ENCODE measurements at places on chromosomes 6 and 20.
A peak's percentile ranks its signal among the peaks of the same experiment; 100 is the strongest.

DNA sequence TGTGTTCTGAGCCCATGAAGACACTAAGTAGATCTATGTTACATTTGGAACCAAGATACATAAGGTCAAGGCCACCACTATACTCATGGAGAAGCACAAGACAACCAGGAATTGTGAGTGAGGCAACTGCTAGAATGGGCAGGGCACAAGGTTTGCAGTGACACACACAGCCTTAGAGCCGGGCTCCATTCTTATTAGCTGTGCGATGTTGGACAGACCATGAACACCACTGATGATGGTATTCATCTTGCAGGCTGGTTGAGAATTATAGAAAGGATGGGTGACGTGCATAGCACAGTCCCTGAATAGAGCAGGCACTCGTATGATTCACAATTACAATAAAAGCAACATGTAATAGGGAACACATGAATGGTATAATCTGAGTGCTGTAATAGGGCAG lies 172.4 kb downstream of the GJA10 start:
- no peak overlapping the region for H3K27ac ChIP-seq
- no peaks in the 10 kb centered on the region for H3K36me3 ChIP-seq
- no peaks in the 10 kb centered on the region for H3K27me3 ChIP-seq
- H3K4me1 ChIP-seq: peaks cover 7% of the 10 kb centered on the region
- H3K4me3 ChIP-seq: no peak overlapping the region

DNA sequence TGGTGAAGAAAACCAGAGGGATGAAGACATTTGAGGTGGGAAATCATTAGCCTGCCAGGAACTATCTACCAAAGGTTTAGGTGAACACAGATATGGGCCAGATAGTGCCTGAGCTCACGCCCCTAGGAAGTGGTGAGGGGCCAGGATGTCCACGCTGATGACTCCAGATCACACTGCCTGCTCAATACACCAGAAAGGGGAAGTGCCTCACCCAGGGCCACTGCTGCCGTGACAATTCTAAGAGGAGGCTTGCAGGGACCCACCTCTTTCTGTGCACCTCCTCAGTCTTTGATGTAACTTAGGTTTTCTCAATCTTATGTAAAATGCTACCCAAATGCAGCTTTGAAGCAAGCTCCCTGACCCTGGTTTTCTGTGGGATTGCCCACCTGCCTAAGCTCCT lies 5.4 kb upstream of the RAB44 start:
- no peak for DNase-seq
- H3K27me3 ChIP-seq: no peaks in the 10 kb centered on the region
- H3K4me1 ChIP-seq: no peaks in the 10 kb centered on the region
- H3K4me3 ChIP-seq: no peak overlapping the region

GRCh38 chr20:64038565-64039292 lies 2.7 kb downstream of the C20orf204 start:
- H3K36me3 ChIP-seq: peaks cover 9% of the 10 kb centered on the region
- H3K4me1 ChIP-seq: peaks cover 33% of the 10 kb centered on the region
- DNase-seq: peak; percentile 52
- H3K4me3 ChIP-seq: peak overlapping the region; percentile 41
- peaks cover 19% of the 10 kb centered on the region for H3K27me3 ChIP-seq

DNA sequence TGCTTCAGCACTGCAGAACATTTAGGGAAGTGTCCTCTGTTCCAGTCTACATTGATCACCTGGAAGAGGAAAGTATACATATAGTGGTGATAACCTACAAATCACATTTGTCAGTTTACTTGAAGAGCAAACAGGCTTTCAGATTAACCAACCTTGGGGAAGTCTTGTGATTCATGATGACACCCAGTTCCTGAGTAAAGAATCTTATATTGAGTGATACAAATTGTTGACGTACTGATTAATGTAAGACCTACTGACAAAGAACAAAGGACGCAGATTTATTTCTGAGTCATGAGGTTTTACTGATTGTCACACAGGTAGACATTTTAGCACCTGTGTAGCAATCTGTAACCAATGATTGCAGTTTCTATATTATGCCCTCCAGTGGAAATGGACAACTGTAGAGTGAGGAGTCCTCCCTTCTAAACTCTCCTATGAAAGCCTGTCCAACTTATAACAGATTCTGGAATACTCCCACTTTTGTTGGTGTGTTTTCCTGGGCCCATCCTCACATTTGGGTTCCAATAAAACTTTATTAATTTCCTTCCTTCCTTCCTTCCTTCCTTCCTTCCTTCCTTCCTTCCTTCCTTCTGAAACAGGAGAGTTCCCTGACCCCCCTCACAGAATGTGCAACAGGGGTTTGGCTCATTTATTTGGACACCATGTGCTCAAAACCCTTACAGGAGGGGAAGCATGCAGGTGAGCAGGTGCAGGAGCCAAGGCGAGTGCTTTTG lies 113.5 kb downstream of the SLC35B3 start:
- no peak for DNase-seq
- no peaks in the 10 kb centered on the region for H3K36me3 ChIP-seq

- H3K27me3 ChIP-seq: peaks cover 2% of the 10 kb centered on the region
- H3K27ac ChIP-seq: no peak overlapping the region
- H3K4me3 ChIP-seq: no peak overlapping the region
- H3K4me1 ChIP-seq: no peaks in the 10 kb centered on the region
- DNase-seq: no peak
Observed at GRCh38 chr20:55269913-55270312, 735.4 kb downstream of the CBLN4 start.

GRCh38 chr6:43267619-43268354 lies 24.5 kb downstream of the TTBK1 start:
- H3K4me3 ChIP-seq: no peak overlapping the region
- DNase-seq: no peak
- no peaks in the 10 kb centered on the region for H3K36me3 ChIP-seq
- H3K4me1 ChIP-seq: peaks cover 6% of the 10 kb centered on the region
- H3K27ac ChIP-seq: no peak overlapping the region

GRCh38 chr6:154410619-154411072 lies 54.0 kb upstream of the IPCEF1 start:
- H3K4me1 ChIP-seq: peaks cover 33% of the 10 kb centered on the region
- peak overlapping the region; percentile 35 for H3K27ac ChIP-seq
- no peak overlapping the region for H3K4me3 ChIP-seq
- DNase-seq: peak; percentile 60
- H3K27me3 ChIP-seq: no peaks in the 10 kb centered on the region
- peaks cover 68% of the 10 kb centered on the region for H3K36me3 ChIP-seq

All from SJCRH30 (cell line).